Stimulated activated CD4-positive, alpha-beta T cell treated with anti-CD3 and anti-CD28 coated beads, TNF-alpha, amount 100 ng/mL, for 1 hour (primary cell): ENCODE measurements at places on chromosomes 7 and 10.

DNA sequence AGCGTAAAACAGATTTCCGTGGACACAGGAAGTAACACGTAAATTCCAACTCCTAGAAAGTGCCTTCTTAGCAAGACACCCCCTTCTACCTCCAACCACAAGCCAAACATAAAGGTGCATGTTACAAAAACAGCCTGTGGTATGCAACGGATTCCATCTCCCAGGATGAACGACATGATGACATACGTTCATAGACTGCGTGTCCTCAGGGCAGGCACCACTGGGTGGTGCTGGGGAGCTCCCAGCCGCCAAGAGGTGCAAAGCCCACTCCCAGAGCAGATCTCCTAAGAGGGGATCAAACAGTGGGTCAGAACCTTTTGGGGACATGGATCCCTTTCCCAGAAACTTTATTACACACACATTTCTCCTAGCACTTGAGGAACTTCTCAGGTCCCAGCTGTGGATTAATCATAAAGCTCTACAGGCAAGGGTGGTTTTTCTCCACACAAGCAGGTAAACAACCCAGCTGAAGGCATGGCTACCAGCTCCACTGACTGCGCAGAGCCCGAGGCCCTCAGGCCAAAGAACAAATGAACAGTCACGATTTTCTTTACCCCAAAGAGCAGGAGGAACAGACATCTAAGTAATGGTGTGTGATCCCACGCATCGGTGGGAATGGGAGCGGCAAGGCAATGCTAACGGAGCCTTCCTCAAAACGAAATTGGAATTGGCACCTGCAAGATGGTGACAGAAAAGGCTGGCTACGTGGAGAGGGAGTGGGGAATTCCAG, 13.8 kb downstream of the PSAP start:
- no peak for DNase-seq

- no peak for DNase-seq
Observed at GRCh38 chr10:133616371-133617130, 10.0 kb downstream of the FRG2B start.

- no peak for DNase-seq
Observed at GRCh38 chr7:5774136-5774535, 7.3 kb downstream of the RNF216 start.

DNA sequence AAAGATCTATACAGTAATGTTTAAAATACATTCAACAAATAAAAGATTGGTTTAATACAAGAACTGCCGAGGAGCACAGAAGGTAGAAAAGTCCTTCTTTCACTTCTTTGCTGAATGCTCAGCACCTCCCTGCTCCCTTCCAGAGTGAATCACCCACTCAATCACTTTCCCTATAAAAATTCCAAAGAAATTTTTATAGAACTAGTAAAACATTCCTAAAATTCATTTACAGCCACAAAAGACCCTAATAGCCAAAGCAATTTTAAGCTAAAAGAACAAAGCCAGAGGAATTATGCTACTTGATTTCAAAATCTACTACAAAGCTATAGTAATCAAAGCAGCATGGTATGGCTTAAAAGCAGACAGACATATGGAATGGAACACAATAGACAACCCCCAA, 320.9 kb downstream of the PCLO start:
- no peak for DNase-seq

GRCh38 chr10:123134915-123135414, 805 bp upstream of the HMX3 start:
- DNase-seq: no peak

DNA sequence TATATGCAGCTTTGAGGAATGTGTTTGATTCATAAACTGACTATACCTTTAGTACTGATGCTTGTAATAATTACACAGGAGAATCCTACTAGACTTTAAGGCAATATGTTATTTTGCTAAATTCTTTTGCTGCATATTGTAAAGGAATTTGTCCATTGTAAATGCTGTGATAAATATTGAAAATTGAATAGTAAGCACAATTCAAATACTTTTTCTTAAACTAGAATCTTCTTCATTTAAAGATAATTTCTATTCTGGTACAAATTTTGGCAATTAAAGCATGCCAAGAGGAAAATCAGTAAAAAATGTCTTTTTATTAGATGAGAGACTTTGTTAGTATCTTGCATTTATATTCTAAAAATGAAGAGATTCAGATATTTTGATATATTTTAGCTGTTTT, 45.4 kb downstream of the SMNDC1 start:
- no peak for DNase-seq

DNA sequence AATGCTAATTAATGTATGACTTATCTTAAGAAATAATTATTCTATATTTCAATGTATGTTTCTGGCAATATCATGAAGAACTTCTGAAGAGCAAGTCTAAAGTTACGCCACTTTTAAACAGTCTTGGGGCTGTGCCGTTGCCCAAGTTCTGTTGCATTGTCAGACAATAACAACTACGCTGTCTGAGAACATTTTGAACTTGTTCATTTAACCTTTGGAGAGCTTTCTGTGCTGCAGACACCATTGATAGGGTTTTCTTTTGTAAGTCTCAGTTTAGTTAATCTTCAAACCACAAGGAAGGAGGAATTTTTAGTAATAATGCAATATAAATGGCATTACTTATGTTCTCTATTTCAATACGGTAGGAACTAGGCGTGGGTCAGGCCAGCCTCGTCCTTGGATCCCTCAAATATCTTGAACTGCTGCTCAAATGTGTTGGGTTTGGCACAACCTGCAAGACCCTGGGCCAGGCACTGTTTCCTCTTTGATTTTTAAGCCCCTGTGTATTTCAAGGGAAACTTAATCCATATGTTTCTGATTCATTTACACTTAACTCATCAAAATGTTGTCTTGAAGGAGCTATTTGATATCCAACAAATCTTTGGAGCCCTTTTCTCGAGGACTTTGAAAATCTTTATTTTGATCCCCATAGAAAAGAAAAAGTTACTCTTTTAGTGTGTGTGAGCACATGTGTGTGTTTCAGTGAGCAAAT, 215.5 kb downstream of the INHBA start:
- no peak for DNase-seq

GRCh38 chr10:102401342-102401654, 5.8 kb downstream of the NFKB2 start:
- no peak for DNase-seq

- DNase-seq: no peak
Observed at GRCh38 chr10:76723844-76724243, 913.8 kb downstream of the KCNMA1 start.

GRCh38 chr7:64867863-64868440, 35.1 kb upstream of the ZNF273 start:
- no peak for DNase-seq

DNA sequence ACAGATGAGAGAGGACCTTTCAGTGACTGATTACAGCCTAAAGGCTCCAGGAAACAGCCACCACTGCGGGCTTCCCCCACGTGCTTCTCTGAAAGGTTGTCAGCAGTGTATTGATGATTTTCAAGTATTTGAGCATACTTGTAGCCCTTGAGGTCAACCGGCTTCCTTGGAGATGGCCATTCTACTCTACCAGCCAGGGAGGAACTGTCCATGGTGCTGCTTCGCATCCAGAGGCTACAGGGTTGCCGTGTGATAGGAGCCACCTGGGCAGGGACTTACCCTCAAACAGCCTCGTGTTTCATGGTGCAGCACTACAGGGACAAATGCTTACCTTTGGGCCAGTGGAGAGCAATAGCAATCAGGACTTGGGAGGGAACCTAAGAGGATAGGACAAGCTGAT, 179.5 kb downstream of the DPP6 start:
- DNase-seq: no peak

- no peak for DNase-seq
Observed at GRCh38 chr7:25454562-25455041, 226.3 kb upstream of the NPVF start.

DNA sequence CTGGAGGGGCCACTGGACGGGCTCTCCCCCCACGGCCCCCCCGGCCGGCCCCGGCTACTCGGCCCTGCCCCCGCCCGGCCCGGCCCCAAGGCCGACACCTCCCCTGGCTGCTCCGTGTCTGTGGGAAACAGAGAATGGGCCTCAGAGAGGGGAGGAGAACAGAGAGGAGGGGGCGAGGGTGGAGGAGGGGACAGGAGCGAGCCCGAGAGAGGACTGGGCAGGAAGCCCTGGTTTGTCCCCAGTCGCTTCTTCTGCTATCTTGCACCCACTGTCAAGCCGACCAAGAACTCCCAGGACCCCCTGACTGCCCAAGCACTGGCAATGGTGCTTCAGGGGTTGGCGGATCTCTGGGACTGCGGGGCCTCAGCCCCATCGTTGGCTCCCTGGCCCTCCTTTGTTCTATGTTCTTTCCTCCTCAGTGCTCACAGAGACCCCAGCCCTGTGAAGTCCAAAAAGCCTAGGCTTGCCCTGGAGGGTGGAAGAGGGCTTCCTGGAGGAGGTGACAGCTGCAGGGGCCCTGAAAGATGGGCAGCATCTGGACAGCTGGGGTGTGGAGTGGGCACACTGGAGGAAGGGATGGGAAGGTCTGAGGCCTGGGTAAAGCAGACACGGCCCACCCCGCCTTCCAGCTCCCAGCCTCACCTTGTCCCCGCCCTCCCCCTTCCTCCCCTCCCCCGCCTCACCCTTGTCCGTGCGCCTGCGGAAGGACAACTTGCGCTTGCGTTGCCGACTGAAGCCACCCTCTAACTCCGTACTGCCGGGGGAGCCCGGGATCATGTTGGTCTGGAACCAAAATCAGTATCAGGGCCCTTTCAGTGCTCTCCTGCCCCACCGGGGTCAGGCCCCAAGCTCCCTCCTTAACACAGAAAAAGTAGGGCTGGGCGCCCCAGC, 30.1 kb downstream of the KCNH2 start:
- no peak for DNase-seq

DNA sequence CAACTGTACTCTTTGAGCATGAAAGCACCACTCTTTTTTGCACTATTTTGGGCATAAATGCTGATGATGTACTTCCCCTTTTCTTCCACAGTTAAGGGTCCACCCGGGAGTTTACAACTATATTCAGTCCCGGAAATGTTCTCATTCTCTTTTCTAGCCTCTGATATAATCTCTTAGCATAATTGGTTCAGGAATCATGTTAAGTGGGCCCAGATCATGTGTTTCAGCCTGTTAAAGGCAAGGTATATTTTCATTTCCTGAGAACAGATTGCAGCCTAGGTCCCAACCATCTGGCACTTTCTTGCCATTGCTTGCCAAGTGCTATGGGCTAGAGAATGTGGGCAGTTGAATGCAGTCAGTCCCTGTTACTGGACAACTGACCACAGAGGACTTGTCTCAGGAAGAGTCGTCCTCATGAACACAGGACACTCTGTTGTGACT, 111.4 kb upstream of the GLCCI1 start:
- no peak for DNase-seq
